ENCODE measurements at places on chromosomes 3 and 15.

- DNase-seq, result no peak
Measured at GRCh38 chr15:41827290-41827879, 507 bp upstream of the JMJD7 start.

- DNase-seq, result no peak
Measured at GRCh38 chr3:45434996-45435395, 46.6 kb downstream of the LARS2 start.

DNA sequence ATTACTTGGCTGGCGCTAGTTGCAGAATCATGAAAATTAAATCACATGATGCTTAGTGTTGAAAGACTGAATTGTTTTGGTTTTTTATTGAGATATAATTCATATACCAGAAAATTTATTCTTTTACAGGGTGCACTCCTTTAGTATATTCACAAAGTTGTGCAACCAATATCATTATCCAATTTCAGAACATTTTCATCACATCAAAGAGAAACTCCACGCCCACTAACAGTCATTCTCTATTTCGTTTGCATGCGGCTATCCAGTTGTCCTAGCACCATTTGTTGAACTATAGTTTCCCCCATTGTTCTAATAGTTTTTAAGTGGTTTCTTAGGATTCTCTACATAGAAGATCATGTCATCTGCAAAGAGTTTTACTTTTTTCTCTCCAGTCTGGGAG lies 3.7 kb downstream of the EHD4 start:
- no peak for DNase-seq

GRCh38 chr3:76264496-76264895 lies 479.1 kb upstream of the ZNF717 start:
- DNase-seq, result no peak

- DNase-seq, result no peak
Measured at GRCh38 chr15:25366058-25366457, 72.8 kb downstream of the UBE3A start.

DNA sequence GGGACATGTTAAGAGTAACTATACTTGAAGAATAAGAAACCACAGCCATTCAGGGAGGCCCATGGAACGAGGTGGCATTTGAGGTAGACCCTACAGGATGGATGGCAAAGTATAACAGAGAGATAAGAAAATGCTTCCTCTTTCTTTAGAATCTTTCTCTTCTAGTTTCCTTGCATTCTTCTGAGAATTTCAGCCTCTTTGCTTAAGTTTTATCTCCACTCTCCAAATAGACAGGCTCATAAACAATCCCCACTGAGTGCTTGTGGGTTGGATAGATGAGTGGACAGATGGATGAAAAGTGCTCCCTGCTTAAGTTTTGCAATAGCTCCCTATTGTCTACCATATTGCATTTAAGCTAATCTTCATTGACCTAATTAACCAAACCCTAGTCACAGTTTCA lies 103.7 kb downstream of the MEX3B start:
- DNase-seq, result no peak
